ENCODE measurements at places on chromosomes 12 and 14.

DNA sequence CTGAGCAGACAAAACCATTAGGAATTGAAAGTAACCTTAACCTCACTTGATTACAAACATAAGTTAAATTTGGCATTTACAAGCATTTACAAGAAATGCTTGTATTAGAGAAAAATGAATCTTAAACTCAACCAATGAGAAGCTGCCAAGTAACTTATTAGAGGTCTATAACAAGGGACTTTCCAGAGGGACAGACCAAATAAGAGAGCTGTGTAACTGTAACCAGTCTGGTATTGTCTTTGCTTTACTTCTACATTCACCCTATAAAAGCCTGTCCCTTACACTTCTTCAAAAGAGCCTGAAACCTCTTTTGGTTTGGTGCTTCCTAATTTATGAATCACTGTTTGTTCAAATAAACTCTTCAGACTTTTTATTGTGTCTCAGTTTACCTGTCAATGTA lies 450.0 kb upstream of the FAR2 start:
- DNase-seq = no peak

GRCh38 chr14:74656964-74657363 lies 44.9 kb upstream of the LTBP2 start:
- no peak for DNase-seq

GRCh38 chr12:102910792-102911191 lies 6.3 kb downstream of the PAH start:
- DNase-seq = no peak

DNA sequence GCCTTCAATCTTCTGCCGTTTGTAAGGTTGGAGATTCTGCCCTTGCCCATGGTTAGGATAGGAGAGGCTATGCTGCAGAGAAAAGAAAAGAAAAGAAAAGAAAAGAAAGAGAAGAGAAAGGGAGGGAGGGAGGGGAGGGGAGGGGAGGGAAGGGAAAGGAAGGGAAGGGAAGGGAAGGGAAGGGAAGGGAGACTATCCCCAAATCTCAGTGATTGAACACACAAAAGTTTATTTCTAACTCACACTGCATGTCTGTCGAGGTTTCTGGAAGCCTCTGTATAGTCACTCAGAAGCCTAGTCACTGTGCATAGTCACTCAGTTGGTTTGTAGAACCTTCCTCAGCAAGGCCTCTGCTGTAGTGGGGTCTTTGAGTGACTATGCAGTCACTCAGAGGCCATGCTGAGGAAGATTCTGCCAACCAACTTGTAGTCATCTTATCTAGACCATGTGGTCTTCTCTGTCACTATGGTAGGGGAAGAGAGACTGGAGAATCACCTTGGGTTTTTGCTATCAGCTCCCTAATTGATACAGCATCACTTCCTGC lies 52.3 kb upstream of the ABCC9 start:
- no peak for DNase-seq

- no peak for DNase-seq
These were observed 38.4 kb downstream of the PRPF40B start for GRCh38 chr12:49661746-49662145.

GRCh38 chr14:88935083-88935482 lies 110.6 kb downstream of the TTC8 start:
- DNase-seq = no peak

- no peak for DNase-seq
These were observed 986 bp upstream of the NTF3 start for GRCh38 chr12:5430641-5431603.

GRCh38 chr14:92942136-92942535 lies 19.2 kb downstream of the CHGA start:
- no peak for DNase-seq

- no peak for DNase-seq
These were observed 56.4 kb downstream of the RASSF9 start for GRCh38 chr12:85779768-85780167.

DNA sequence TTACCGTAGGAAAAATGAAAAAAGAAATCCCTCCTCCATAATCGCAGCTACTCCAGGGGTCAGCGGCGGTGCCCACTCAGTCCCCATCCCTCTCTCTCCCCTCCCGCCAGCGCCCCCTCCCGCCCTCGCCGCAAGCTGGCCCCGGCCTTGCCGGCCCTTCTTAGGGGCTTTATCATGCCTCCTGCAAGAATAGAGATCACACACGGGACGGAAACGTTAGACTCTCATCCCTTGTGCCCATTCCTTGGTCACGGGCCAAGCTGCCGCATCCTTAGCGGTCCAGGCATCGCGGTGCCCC lies 692 bp upstream of the COX14 start:
- DNase-seq = no peak

DNA sequence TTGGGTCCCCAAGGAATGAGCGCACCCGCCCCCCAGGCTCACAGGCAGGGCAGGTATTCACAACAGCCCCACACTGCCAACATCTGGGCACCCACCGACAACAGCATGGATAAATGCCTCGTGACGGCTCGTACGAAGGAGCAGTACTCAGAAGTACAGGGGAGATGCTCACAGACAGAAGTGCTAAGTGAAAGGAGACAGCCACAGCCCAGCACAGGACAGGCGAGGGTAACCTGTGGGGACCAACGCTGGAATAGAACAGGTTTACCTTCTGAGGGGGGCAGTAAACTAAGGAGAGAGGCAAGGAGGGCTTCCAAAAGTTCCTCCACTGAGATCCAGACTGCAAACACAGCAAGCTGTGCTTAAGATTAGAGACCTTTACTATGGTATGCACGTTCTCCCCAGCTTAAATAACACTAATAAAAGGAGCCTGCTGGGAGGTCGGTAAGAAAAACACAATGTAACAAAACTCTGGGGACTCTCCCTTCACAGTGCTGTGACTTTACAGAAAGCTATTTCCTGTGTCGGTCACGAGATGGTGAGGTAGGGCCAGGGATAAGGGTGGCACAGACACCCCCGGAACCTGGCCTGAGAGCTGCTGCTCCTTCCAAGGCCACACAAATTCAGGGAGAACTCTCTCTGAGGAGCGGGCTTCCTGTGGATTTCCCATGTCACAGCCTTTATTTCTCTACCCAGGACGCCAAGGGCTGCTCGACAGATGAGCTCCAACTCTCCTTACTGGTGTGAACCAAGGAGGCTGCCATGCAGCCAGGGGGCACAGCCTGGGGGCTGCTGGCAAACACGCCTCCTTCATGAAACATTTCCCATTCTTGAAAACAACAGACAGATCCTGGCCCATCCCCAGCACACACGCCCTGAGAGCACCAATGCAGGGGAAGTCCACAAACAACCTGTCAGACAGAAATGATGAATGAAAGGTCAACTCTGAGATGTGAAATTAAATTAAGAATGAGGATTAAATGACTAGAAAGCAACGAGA lies 26.3 kb downstream of the SLC15A4 start:
- no peak for DNase-seq

GRCh38 chr12:124551268-124552144 lies 15.9 kb downstream of the NCOR2 start:
- no peak for DNase-seq

DNA sequence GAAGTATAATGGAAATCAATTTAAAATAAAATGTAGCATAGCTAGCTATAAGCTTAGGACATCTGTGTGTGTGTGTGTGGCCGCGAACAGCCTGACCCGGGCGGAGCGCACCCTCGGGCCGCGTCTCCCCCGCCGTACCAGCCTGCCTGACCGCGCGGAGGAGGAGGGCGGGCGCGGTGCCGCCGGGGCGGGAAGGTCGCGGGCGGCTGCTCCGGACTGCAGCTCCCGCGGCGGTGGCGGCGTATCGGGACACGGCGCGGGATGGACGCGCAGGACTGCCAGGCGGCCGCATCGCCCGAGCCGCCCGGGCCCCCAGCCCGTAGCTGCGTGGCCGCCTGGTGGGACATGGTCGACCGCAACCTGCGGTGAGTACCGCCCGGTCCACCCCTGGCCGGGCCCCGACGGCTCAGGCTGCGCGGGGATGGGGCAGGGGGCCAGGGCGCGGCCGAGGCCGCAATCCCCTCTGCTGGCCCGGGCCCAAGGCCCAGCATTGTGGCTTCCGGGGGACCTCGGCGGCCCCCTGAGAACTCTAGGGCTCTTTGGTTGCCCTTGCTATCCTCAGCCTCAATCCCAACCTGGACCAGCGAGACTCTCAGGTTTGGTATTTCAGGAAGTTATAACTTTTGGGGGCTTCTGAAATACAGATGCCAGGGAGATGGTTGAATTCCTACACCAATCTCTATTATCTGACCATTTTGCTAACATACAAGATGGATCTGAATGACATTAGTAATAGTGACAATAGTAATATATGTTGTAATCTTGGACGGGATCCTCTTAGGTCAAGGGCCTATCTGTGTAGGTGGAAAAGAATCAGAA lies at the start of gene ABHD12B:
Gene ABHD12B (plus strand): TSS at position 140 of the 819 bp plus-strand sequence. CDS start 122 bp downstream, at position 262.
- DNase-seq = no peak

DNA sequence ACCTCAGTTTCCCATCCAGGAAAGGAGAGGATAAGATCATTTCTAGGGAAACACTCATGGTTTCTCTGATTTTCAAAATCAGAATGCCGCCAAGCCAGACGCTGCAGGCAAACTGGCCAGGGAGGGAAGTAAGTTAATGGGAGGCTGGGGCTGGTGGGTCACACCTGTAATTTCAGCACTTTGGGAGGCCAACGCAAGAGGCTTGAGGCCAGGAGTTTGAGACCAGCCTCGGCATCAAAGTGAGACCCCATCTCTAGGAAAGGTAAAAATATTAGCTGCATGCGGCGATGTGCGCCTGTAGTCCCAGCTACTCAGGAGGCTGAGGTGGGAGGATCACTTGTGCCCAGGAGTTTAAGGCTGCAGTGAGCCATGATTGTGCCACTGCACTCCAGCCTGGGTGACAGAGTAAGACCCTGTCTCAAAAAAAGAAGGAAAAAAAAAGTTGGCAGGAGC lies 587 bp downstream of the SELPLG start:
- no peak for DNase-seq

- DNase-seq = no peak
These were observed 6.9 kb upstream of the NTS start for GRCh38 chr12:85866986-85867776.

GRCh38 chr12:131950182-131950913 lies 606 bp downstream of the EP400 start:
- DNase-seq = no peak

GRCh38 chr14:20631880-20632389 lies 9.6 kb downstream of the OR6S1 start:
- DNase-seq = no peak

DNA sequence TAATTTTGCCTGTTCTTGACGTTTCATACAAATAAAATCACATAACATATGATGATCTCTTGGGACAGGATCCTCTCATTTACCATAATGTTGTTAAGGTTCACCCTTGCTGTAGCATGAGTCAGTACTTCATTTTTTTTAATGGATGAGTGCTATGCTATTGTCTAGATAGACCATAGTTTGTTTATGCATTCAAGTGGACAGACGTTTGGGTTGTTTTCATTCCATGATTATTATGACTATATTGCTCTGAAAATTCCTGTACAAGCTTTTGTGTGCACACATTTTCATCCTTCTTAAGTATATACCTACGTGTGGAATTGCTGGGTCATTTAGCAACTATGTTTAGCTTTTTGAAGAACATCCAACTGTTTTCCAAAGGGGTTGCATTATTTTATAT lies 325.6 kb upstream of the TMEM132C start:
- DNase-seq = no peak
